ENCODE measurements at places on chromosomes 7 and 10. TPM values are rescaled to one million over a fixed set of nuclear protein-coding genes. Genes with fewer than 3 reads are reported as not detected.

Gene PWWP2B
- total RNA-seq, result 51.6 TPM

Gene FAM237B
- not detected for total RNA-seq

Gene TUBB8
- total RNA-seq, result 0.08 TPM

- no peak for DNase-seq
- H3K27me3 ChIP-seq, result no peaks in the 10 kb centered on the region
- peak within 1 kb of the TSS; percentile 78 for H3K27ac ChIP-seq
- peak within 1 kb of the TSS; percentile 88 for H3K4me3 ChIP-seq
- no peaks in the 10 kb centered on the region for H3K36me3 ChIP-seq
- H3K4me1 ChIP-seq, result peaks cover 5% of the 10 kb centered on the region
Measured at GRCh38 chr7:94655848-94656657, at the start of gene SGCE. Gene SGCE (minus strand): TSS chr7:94656133. CDS start chr7:94656098, 35 bp downstream.

DNA sequence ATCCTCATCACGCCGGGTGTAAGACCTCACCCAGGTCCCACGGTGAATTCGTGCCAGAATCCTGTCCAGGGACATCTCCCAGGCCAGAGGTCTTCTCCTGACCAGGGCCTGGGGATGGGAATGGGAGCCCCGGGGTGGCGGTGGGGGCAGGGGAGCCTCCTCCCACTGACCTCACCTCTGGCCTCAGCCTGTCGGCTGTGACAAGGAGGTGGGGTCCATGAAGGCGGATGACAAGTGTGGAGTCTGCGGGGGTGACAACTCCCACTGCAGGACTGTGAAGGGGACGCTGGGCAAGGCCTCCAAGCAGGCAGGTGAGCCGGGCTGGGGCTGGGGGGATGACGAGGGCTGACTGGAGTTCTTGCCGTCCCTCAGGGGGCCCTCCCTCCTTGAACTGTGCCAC, 41.3 kb downstream of the TBATA start:
- no peaks in the 10 kb centered on the region for H3K36me3 ChIP-seq
- no peaks in the 10 kb centered on the region for H3K4me1 ChIP-seq
- no peak overlapping the region for H3K27ac ChIP-seq
- no peak overlapping the region for H3K4me3 ChIP-seq

- H3K27me3 ChIP-seq, result no peaks in the 10 kb centered on the region
- no peak overlapping the region for H3K27ac ChIP-seq
- H3K4me1 ChIP-seq, result no peaks in the 10 kb centered on the region
- no peaks in the 10 kb centered on the region for H3K36me3 ChIP-seq
Measured at GRCh38 chr7:7821517-7821916, 103.1 kb upstream of the RPA3 start.

DNA sequence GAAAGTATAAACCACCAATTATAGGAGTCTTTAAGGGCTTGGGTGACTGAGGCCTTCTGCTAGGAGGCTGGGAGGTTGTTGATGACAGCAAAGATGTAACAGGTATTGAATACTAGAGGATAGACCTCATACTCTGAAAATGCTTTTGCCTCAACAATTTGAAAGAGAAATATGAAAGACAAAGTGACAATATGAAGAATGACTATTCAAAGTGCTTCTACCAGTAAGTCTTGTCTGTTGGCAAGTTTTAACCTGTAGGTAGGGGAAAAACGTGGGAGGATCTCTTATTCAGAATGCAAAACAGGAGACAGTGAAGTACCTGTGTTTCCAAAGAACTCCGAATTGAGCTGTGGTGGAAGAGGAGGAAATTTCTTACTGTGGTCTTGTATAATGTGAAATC, 38.2 kb downstream of the GBF1 start:
- H3K27me3 ChIP-seq, result no peaks in the 10 kb centered on the region
- no peak overlapping the region for H3K27ac ChIP-seq
- DNase-seq, result no peak
- peaks cover 4% of the 10 kb centered on the region for H3K4me1 ChIP-seq
